ENCODE measurements at places on chromosomes 1 and 21.

DNA sequence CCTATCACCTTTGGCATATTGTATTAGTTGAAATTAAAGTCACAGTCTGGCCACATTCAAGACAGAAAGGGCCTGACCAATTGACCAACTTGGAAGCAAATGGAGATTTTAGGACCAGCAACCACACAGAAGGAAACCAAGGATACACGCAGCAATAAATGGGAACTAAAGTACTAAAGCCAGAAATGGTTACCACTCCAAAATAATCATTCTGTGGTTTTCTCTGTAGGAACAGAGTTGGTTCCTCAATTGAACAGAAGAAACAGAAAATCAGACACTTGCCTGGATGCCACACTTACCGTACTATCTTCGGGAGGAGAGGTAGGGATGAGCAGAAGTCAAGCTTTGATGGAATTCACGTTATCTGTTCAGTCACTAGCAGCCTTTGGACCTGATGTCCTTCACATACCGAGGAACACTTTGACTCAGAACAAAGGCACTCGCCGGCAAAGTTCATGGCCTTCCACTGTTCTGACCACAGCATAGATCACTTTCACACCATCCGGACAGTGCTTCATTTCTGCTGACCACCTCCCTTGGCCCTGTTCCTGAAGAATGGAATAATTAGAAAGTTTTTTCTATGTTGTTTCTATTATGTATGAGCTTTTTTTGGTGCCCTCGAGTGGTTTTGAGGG lies 96.9 kb downstream of the LPAR3 start:
- DNase-seq, result no peak

GRCh38 chr1:14899686-14900085 lies 253.9 kb upstream of the TMEM51 start:
- no peak for DNase-seq

- DNase-seq, result no peak
These were observed 838 bp upstream of the IBA57 start for GRCh38 chr1:228164561-228165371.

- DNase-seq, result no peak
These were observed 291.9 kb upstream of the AJAP1 start for GRCh38 chr1:4362314-4363044.

GRCh38 chr1:168788258-168788657 lies 59.3 kb upstream of the DPT start:
- no peak for DNase-seq

DNA sequence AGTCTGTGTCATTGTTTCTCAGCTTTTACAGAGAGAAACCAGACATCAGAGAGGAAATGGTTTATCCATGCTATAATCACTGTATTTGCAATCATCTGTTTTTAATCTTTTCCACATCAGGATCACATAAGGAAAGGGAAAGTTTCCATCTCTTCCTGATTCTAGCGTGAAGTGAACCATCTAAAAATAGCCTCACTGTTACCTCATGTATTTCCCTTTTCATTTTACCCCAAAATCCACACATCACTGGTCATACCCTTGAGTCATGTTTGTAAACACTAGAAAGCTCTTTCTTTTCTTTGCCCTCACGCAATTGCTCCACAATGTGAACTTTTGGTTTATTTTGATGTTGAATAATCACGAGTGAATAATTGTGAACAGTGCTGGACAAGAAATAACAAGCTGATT lies 146.0 kb downstream of the PLA2G4A start:
- peak; percentile 90 for DNase-seq

DNA sequence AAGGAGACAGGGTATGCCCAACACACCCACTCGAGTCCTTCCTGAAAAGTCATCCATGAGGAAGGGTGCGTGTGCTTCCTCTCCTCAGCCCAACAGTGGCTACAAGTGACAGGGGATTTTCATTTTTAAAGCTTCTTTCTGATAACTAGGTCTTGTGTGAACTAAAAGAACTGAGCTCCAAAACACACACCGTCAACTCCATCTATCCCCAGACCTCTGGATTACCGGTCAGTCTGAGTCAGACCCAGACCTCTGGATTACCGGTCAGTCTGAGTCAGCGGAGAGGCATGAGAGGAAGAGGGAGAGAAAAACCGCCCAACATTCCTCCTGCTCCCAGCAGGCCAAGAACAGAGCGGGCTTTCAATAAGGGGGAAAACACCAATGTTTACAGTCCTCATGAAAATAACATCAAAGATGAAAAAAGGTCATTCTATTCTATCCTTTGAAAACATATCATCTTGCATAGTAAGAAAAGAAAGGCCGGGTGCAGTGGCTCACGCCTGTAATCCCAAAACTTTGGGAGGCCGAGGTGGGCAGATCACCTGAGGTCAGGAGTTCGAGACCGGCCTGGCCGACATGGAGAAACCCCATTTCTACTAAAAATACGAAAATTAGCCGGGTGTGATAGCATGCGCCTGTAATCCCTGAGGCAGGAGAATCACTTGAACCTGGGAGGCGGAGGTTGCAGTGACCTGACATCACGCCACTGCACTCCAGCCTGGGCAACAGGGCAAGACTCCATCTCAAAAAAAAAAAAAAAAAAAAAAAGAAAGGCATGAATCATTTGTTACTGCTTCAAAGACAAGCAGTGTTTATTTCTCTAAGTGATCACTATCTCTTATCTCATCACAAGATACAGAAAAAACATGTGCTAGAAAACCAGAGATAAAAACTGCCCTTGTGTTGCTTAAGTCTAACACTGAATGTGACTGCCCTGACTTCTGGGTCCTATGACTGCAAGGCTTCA lies 3.4 kb downstream of the PTTG1IP start:
- DNase-seq, result peak; percentile 61

DNA sequence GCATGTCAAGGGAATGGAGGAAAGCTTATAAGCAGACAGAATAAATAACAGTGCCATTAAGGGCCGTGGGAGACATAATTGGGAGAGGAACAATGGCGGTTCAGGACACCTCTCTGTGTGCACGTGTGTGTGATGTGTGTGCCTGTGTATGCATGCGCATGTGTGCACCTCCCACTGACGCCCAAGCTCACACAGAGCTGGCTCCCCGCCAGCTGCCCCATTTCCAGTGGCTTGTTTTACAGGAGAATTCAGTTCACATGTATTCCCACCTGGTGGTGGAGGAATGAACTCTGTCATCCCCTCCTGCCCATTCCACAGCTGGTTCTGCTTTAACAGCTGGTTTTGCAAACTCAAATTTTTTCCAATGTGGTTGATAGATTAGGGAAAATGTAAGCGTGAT lies 262.2 kb downstream of the AJAP1 start:
- no peak for DNase-seq

GRCh38 chr1:153872331-153872730 lies 50.4 kb downstream of the GATAD2B start:
- no peak for DNase-seq

GRCh38 chr21:21631961-21632360 lies 633.8 kb downstream of the NCAM2 start:
- no peak for DNase-seq

- no peak for DNase-seq
These were observed 29.1 kb downstream of the B3GALT2 start for GRCh38 chr1:193157360-193157759.

DNA sequence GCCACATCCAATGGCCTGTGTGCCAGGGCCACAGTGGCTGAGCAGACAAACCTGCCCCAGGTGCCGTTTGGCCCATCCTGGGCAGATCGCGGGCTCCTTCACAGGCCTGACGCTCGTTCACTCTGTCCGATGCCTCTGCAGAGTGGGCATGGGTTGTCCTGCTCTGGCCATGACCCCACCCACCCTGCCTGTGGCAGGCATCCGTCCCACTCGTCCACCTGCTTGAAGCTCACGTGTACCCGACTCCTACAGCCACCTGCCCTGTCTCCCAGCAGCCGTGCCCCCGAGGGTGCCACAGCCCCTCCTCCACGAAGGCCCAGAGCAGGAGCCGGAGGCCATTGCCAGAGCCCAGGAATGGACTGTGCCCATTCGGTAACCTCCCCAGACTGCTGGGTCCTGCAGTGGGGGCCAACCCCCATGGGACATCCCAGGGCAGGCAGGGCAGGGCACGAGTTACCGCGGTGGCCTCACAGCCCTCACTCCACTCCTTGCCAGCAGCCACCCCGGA lies 41.9 kb downstream of the TRIM11 start:
- DNase-seq, result no peak
